ENCODE measurements at places on chromosomes 3 and 15.

DNA sequence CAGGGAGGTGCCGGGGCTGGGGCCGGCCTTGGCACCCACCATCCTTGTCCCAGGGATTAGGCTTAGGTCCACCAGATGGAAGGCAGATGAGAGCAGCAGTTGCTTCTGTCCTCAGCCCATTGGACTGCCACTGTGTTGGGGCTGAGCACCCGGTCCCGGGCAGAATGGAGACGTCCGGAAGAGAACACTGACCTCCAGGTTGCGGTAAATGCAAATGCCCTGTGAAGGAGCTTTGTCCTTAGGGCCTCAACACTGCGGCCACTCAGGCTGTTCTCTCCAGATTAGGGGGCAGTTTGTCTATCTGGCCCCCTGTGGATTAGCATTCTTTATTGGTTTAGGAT, at the start of gene SERINC4:
SERINC4 (minus strand) TSS at position 276 of the 341 bp plus-strand sequence; CDS start at position 42, 234 bp downstream.
- DNase-seq, result no peak

GRCh38 chr3:96059301-96059700, 755.1 kb upstream of the EPHA6 start:
- DNase-seq, result no peak

- DNase-seq, result no peak
Observed at GRCh38 chr3:27085829-27086730, 283.1 kb downstream of the NEK10 start.

GRCh38 chr3:839981-840380, 252.8 kb upstream of the CNTN6 start:
- DNase-seq, result no peak

DNA sequence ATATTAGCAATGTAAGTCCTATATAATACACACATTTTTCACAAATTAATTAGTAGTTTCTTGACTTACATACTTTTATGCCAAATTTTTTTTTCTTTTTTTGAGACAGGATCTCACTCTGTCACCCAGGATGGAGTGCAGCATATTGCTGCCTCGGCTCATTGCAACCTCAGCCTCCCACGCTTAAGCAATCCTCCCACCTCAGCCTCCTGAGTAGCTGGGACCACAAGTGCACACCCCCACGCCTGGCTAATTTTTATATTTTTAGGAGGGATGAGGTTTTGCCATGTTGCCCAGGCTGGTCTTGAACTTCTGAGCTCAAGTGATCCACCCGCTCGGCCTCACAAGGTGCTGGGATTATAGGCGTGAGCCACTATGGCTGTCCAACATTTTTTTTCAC, 54.6 kb downstream of the RNF111 start:
- DNase-seq, result no peak

DNA sequence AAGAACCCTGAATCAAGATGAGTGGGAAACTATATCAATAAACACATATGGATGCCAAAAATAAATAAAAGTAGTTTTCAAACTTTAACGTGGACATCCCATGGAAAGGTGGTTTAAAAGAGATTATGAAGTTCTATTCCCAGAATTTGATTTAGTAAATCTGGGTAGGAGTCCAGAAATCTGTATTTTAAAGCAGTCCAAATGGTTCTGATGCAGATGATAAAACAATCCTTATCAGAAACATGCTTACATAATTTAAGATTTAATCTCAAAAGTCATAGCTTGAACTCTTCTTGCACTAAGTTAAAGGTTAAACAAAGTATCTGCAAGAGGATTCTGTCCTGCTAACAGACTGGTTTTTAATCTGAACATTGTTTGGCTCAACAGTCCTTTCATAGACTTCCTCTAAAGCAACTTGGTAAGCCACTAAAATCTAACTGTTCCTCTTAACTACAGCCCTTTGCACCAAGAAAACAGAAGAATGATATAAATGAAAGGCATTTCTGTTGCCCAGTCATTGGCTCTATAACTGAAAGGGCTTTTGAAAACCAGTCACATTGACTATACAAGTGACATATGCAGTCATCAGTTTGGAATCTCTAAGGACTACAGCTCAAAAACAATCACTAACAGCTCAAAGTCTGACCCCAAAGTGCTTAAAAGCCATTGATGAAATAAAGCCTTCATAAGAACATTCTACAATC, 23.4 kb upstream of the MAP4 start:
- no peak for DNase-seq

DNA sequence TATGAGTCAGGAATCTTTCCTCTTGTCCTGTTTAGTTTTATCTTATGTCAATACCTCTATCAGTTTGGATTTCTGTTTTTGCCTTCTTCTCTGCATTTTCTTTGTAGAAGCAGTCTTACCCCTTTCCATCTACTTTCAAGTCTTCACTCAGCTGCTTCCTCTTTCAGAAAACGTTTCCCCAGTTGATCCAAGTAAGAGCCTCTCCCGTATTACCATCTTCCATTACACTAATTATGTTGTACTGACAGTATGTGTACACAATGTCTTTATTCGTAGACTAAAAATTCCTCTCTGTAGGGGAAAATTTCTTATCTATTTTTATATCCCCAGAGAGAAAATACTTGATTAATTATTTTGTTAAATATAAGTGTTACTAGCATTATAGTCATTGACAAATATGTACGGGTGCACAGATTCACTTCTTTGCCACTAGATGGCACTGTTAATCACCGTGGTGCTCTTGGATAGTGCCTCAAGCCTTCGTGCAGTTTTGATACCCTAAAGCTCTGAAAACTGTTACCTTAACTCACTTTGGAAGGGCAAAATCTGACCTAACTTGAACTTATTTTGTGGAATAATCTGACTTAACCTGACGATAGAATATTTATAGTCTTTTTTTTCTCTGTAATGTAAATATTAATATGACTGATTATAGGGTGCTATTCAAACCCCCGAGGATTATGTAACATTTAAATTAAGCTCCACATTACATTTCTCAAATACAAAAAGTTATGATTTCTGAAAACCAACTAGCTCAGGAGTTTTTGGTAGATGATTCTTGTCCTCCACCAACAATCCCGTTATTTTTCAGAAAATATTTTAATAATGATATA, 74.2 kb upstream of the POU1F1 start:
- no peak for DNase-seq

DNA sequence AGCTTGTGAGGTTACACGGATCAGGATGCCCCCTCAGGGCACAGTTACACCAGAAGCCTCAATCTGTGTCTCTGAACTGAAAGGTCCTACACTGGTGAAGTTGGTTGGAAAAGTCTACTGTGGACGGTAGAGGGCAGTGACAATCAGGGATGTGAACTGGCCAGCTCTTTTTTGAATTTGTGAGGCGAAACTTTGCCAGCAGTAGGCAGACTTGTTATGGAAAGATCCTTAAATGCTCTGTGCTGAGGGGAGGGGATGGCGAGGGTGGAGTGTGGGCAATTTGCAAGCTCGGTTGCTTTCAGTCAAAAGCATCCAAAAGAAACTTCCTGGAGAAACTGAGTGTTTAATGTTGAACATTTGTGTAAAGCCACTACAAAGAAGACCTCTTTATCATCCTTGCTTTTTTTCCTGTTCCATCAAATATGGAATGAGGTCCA, 127.4 kb upstream of the ABHD17C start:
- no peak for DNase-seq

GRCh38 chr3:50147447-50147846, 7.7 kb upstream of the SEMA3F start:
- DNase-seq, result no peak
